ENCODE measurements at places on chromosomes 7 and 10. TPM values are rescaled to one million over a fixed set of nuclear protein-coding genes. Genes with fewer than 3 reads are reported as not detected.

FZD1 gene
- 8.6 TPM for total RNA-seq

DNA sequence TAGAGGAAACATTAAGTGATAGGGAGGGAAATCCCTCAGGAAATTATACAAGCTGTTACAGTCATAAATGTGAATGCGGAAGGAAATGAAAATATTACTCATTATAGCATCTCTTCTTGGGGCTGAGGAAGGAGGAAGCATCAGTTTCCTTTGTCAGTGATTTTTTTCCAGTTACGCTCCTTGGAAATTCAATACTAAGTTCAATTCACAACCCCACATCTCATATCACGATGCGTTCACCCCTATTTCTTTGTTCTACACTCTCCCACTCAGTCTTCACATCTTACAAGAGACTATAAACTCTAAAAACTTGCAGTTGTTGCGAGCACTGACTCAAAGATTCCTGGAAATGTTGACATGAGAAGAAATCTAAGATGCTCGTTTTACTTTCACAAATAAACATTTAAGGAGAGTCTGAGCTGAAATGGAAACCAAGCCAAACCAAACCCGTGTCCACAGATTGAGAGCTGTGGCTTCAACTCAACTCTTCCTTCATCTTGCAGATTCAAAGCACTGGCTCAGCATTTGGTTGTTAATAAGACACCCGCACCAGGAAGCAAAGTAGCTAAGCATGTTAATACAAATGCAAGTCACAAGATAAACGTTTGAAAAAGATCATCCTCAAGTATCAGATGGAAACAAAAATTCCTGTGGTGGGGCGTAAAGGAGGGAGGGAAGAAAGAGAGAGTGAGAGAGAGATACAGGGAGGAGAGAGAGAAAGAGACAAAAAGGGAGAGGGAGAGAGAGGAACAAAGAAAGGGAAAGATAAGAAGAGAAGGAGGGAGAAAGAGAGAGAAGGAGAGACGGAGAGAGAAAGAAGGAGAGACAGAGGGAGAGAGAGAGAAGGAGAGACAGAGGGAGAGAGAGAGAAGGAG lies 150.0 kb upstream of the RSU1 start:
- H3K4me3 ChIP-seq: no peak overlapping the region
- DNase-seq: no peak
- peaks cover 34% of the 10 kb centered on the region for H3K4me1 ChIP-seq
- H3K27me3 ChIP-seq: no peaks in the 10 kb centered on the region
- H3K27ac ChIP-seq: peak overlapping the region; percentile 58

- no peaks in the 10 kb centered on the region for H3K27me3 ChIP-seq
- no peak for DNase-seq
- no peak overlapping the region for H3K4me3 ChIP-seq
- H3K36me3 ChIP-seq: no peaks in the 10 kb centered on the region
- H3K27ac ChIP-seq: no peak overlapping the region
These were observed 9.9 kb downstream of the SGMS1 start for GRCh38 chr10:50613726-50614443.

CYP3A7 gene
- not detected for total RNA-seq

CYP2C19 gene
- total RNA-seq: 1.1 TPM

DNA sequence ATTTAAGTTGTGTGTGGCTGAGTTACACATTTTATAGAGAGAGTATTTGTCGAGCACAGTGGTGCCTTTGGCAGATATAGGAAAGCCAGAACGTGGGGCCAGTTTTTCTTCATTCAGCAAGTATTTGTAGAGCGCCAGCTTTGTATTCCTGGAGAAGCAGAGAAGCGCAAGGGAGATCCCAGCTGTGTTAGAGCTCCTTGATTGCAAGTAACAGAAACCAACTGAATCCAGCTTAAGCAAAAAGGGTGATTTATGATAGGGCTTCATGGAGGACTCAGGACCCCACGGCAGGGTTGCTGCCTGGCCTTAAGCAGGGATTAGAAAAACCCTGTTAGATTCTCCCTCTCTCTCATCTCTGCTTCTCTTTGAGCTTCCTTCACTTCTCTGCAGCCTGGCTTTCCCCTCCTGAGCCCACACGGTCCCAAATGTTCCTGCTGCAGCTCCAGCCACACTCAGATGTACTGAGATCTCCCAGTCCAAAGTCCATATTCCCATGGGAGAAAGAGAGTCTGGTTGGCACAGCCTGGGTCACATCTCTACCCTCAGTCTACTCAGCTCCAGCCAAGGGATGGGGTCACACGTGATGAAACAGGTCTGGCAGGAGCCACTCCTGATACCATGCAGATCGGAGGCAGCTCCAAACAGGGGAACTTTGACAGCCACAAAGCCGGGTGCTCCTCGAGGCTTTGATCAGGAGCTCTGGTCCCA lies 16.7 kb downstream of the UBTD1 start:
- DNase-seq: no peak
- H3K4me3 ChIP-seq: no peak overlapping the region
- no peaks in the 10 kb centered on the region for H3K36me3 ChIP-seq
- no peaks in the 10 kb centered on the region for H3K27me3 ChIP-seq
- H3K4me1 ChIP-seq: peaks cover 56% of the 10 kb centered on the region

DNA sequence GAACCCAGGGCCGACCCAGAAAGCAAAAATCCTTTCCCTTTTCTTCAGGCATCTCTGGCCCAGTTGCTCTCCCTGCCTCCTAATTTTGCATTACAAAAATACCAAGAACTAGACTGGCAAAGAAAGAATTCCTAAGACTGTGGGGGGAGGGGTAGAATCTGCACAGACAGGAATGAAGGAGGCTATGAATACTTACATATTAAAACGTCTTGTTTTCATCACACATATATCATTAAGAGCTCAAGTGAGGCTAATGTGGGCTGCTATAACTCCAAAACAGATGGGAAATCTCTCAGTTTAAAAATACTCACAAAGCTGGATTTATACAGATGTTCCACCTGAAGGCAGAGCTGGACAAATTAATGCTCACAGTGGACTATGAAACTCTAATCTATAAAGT lies 29.2 kb upstream of the MKX start:
- no peak overlapping the region for H3K27ac ChIP-seq
- H3K4me1 ChIP-seq: no peaks in the 10 kb centered on the region
- H3K36me3 ChIP-seq: no peaks in the 10 kb centered on the region

DNA sequence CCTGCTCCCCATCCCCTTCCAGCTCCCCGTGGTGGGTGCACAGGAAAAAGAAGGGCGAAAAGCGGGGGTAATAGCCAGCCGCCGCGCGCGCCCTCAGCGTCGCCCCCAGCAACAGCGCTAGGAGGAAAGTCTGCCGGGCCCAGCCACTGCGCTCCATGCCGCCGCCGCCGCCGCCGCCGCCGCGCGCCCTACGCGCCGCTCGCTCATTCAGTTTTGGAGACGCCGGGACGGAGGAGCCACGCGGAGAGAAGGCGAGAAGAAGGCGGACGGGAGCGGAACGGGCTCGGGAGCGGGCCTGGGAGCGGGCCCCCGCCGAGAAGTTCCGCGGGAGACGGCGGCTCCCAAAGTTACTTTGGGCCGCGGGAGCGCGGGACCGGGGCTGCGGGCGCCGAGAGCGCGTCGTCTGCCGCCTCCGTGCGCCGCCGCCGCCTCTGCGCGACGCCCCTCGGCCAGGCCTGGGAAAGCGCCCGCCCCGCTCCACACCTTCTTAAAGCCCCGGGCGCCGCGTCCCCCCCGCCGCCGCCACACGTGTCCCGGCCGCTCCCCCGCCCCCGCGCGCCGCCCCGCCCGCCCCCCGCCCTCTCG lies at the start of gene RELN:
Gene RELN (minus strand): TSS at position 459 of the 585 bp plus-strand sequence. CDS start 302 bp downstream, at position 157.
- H3K27ac ChIP-seq: peak within 1 kb of the TSS; percentile 16
- H3K4me1 ChIP-seq: peaks cover 25% of the 10 kb centered on the region
- DNase-seq: no peak
- no peaks in the 10 kb centered on the region for H3K36me3 ChIP-seq
- peak within 1 kb of the TSS; percentile 39 for H3K4me3 ChIP-seq
- H3K27me3 ChIP-seq: peaks cover 13% of the 10 kb centered on the region

ADRA2A gene
- 0.38 TPM for total RNA-seq

- H3K4me3 ChIP-seq: no peak overlapping the region
- no peak for DNase-seq
- H3K27ac ChIP-seq: no peak overlapping the region
- H3K36me3 ChIP-seq: no peaks in the 10 kb centered on the region
- H3K4me1 ChIP-seq: no peaks in the 10 kb centered on the region
- no peaks in the 10 kb centered on the region for H3K27me3 ChIP-seq
These were observed 86.0 kb downstream of the SEMA3E start for GRCh38 chr7:83562960-83563359.

DNA sequence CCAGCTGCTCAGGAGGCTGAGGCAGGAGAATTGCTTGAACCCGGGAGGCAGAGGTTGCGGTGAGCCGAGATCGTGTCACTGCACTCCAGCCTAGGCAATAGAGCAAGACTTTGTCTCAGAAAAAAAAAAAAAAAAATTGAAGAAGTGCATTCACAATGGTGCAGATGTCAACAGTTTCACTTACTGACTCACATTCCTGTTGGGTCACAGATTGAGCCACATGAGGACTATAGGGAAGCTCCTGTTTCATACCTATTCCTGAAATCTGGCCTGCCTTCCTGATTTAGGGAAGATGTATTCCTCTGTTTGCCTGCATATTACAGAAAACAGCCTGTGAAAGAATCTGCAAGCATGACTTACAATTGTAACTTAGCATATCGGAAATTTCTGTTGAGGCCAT lies 78.2 kb downstream of the AKR1C4 start:
- H3K4me1 ChIP-seq: no peaks in the 10 kb centered on the region
- H3K36me3 ChIP-seq: no peaks in the 10 kb centered on the region
- no peak for DNase-seq
- H3K27me3 ChIP-seq: no peaks in the 10 kb centered on the region

DNA sequence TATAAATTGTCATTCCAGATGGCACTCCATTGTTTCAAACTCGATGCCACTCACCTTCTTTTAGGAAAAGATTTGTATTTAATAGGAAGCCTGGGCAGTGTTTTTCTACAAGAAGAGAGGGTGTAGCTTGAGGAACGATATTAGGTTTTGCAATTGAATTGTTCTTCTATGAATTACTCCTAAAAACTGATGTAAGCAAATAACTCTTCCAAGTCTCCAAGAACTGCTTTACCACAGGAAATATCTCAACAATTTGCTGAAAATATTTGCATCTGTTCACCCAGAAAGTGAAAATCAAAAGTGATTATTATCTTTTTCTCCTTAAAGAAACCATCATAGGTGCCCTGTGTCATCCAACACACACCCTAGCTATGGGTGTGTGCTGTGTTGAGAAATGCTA lies 261.3 kb upstream of the MEOX2 start:
- H3K27ac ChIP-seq: no peak overlapping the region
- no peaks in the 10 kb centered on the region for H3K4me1 ChIP-seq
- H3K27me3 ChIP-seq: no peaks in the 10 kb centered on the region
- no peaks in the 10 kb centered on the region for H3K36me3 ChIP-seq
- H3K4me3 ChIP-seq: no peak overlapping the region
- no peak for DNase-seq

- H3K27me3 ChIP-seq: no peaks in the 10 kb centered on the region
- no peaks in the 10 kb centered on the region for H3K36me3 ChIP-seq
- H3K4me3 ChIP-seq: no peak overlapping the region
- no peak for DNase-seq
These were observed 413.5 kb downstream of the NRG3 start for GRCh38 chr10:82288461-82288881.

DNA sequence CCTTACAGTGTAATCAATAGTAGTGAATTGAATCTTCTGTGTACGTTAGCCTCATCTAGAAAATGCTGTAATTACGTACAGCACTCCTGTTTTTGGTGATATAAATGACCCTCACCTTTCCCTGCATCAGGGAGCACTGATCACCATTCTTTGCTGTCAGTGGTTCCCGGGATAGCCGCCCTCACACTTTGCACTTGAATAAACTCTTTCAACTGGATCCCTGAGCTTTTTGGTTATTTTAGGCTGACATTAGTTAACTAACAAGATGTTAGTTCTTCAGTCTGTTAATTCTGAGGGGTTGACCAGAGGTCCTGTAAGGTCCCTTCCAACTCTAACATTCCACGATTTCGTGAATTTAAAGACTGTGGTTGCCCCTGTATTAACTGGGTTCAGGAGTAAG lies 23.4 kb upstream of the ZC3HAV1 start:
- peaks cover 8% of the 10 kb centered on the region for H3K4me1 ChIP-seq
- peaks cover 1% of the 10 kb centered on the region for H3K36me3 ChIP-seq
- peak overlapping the region; percentile 56 for H3K4me3 ChIP-seq
- no peak for DNase-seq
- peak overlapping the region; percentile 74 for H3K27ac ChIP-seq

CRPPA gene
- total RNA-seq: 0.38 TPM

TSPAN12 gene
- total RNA-seq: 1.3 TPM

GRCh38 chr7:40643664-40644063 lies 508.9 kb downstream of the SUGCT start:
- no peak overlapping the region for H3K27ac ChIP-seq
- DNase-seq: no peak
- H3K4me1 ChIP-seq: no peaks in the 10 kb centered on the region

C10orf90 gene
- not detected for total RNA-seq

LIPM gene
- not detected for total RNA-seq

- no peaks in the 10 kb centered on the region for H3K4me1 ChIP-seq
- H3K27ac ChIP-seq: no peak overlapping the region
- H3K27me3 ChIP-seq: no peaks in the 10 kb centered on the region
- no peaks in the 10 kb centered on the region for H3K36me3 ChIP-seq
- no peak for DNase-seq
These were observed 71.6 kb upstream of the ANKRD1 start for GRCh38 chr10:90992462-90992861.

ELN gene
- total RNA-seq: 8.9 TPM

STRIP2 gene
- 1.6 TPM for total RNA-seq

DNA sequence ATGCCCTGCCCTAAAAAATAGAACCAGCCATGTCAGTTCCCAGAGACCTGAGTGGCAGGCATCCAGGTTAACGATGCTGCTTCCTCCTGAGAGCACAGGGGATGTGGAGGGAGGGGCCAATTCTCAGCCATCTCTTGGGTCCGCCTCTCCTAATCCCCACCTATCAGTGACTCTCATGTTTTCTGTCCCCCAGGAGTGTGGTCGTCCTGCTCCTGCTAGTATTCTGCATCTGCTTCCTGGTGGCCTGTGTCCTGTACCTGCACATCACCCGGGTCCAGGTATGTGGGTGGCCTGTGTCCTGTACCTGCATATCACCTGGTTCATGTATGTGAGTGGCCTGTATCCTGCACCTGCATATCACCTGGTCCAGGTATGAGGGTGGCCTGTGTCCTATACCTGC lies 105.3 kb downstream of the ADCY1 start:
- no peak overlapping the region for H3K27ac ChIP-seq
- no peaks in the 10 kb centered on the region for H3K36me3 ChIP-seq
- no peaks in the 10 kb centered on the region for H3K4me1 ChIP-seq
- DNase-seq: no peak

DNA sequence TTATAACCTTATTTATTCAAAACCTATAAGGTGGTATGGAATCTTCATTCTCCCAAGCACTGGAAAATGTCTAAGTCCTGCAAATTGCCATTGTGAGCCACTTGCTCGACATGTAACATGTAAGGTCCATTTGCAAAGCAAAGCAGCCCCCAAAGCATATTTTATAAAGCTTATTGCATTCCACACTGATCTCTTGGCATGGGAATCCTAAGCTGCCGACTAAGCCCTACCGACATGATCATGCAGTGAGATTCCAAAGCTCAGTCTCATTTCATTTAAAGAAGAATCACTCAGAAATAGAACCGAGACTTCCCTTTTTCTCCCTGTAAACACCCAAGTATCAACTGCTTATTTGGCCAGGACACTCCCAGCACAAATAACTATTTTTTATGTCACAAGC lies 333.4 kb upstream of the MYO3A start:
- DNase-seq: no peak
- H3K4me1 ChIP-seq: no peaks in the 10 kb centered on the region
- no peak overlapping the region for H3K27ac ChIP-seq
- H3K4me3 ChIP-seq: no peak overlapping the region
- H3K27me3 ChIP-seq: no peaks in the 10 kb centered on the region

Measured in esophagus squamous epithelium (tissue), 5 donors.